ENCODE measurements at places on chromosomes 2 and 18.
A peak's percentile ranks its signal among the peaks of the same experiment; 100 is the strongest.

DNA sequence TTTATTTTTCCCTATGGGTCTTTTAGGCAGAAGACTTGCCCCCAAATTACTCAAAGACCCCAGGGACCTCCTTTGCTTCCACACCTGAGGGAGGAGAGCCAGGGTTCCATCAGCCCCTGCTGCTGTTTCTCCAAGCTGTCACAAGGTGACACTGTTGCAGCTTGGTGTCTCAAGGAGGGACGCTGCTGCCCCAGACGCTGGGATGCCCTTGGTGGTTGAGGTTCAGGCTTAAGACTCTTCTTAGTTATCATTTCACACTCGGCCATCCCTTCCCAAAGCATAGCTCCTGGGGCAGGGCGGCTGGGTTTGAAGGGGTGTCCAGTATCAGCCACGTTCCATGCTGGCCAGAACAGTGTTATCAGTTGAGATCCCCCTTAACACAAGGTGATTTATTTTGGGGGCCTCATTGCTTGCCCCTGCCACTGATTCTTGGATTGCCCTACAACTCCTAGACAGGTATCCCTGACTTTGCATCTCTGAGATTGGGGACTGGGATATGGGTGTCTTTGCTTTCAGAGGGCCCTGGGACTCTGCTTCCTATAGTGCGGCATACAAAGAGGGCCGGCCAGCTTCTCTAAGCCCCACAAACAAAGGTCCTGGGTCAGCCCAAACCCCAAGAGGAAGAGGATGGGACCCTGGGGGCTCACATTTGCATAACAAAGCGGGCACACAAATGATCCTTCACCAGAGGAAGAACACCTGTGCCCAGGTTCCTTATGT, 22.7 kb downstream of the GPR55 start:
- peak; percentile 53 for DNase-seq

GRCh38 chr2:187982668-187983067, 309.0 kb upstream of the GULP1 start:
- DNase-seq, result no peak

- DNase-seq, result no peak
Observed at GRCh38 chr2:158782136-158782535, 13.0 kb upstream of the DAPL1 start.

DNA sequence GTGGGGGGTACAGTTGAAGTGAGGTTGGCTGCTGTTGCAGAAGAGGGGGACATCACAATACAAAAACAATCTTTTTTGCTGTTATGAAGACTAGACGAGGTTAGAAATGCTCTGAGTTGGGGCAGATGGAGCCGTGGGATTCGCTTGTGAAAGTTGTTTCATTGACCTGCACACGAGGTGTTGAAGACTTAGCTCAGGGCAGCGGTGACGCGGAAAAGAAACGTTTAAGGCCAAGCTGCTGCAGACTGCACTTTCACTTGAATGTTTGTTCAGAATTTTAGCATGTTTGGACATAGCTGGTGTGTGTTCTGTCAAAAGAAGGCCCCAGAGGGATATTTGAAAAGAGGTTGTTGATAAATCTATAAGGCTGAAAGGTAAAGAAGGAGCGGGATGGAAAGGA, 46.3 kb downstream of the MTCL1 start:
- DNase-seq, result no peak

GRCh38 chr2:111161971-111162370, 41.3 kb downstream of the BCL2L11 start:
- no peak for DNase-seq

- no peak for DNase-seq
Observed at GRCh38 chr2:127737892-127738291, 36.6 kb downstream of the SFT2D3 start.

GRCh38 chr2:115842306-115842705, 1399.9 kb downstream of the DPP10 start:
- no peak for DNase-seq

DNA sequence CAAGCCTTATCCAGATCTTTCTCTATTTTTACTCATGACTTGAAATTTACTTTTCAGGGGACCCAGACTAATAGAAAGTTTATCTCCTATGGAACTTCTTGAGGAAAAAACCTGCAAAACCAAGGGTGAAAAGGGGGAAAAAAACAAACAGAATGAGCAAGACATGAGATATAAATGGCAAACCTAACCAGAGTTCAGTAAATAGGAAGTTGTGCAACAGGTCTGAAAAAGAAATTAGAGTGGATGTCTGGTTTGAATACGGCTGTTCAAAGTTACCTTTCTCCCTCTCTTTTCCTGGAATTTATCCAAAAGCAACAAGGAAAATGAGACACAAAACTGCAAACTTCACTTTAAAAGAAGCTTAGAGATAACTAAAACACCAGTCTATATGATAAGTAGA, 78.8 kb upstream of the TGFA start:
- DNase-seq, result no peak

GRCh38 chr2:38723173-38723572, 28.0 kb downstream of the SRSF7 start:
- DNase-seq, result no peak

DNA sequence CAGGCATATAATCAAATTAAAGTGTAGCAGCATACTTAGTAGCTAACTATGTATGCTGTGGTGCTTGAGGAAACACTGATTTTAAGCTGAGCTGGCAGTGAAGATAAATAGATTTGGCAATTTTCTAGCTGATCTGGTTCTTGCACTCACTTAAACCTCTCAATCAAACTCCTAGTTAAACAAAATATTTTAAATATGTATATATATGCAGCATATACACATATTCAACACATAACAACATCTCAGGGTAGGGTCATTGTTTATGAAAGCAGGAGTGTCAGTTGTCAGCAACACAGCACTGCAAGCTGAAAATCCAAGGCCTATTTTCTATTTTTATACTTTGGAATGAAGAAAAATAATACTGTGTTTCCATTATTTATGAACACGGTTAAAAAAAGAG, 10.4 kb upstream of the FSHR start:
- no peak for DNase-seq

- no peak for DNase-seq
Observed at GRCh38 chr2:9440058-9440727, 16.7 kb downstream of the CPSF3 start.

DNA sequence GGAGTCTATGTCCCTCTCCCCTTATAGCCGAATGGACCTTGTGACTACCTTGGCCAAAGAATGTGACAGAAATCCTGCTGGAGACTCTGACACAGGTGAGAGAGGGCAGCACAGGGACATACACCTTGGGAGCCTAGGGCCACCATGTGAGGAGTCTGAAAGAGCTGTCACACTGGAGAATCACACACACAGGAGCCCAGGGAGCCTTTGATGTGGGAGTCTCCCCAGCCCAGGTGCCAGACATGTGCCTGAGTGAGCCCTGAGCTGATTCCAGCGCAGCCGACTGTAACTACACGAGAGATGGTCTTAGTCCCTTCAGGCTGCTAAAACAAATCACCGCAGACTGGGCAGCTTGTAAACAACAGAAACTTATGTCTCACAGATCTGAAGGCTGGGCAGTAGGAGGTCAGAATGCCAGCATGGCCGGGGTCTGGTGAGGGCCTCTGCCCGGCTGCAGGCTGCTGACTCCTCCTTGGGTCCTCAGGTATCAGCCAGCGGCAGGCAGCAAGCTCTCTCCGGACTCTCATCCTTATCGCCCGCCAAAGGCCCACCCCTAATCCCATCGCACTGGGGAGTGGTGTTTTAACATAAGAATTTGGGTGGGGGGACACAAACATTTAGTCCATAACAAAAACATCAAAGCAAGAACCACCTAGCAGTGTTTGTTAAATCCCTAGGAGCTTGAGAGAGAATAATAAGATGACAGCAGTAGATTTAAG, 63.8 kb upstream of the GPR45 start:
- DNase-seq, result peak; percentile 27

GRCh38 chr2:96694279-96694678, 45.6 kb downstream of the LMAN2L start:
- DNase-seq, result no peak

DNA sequence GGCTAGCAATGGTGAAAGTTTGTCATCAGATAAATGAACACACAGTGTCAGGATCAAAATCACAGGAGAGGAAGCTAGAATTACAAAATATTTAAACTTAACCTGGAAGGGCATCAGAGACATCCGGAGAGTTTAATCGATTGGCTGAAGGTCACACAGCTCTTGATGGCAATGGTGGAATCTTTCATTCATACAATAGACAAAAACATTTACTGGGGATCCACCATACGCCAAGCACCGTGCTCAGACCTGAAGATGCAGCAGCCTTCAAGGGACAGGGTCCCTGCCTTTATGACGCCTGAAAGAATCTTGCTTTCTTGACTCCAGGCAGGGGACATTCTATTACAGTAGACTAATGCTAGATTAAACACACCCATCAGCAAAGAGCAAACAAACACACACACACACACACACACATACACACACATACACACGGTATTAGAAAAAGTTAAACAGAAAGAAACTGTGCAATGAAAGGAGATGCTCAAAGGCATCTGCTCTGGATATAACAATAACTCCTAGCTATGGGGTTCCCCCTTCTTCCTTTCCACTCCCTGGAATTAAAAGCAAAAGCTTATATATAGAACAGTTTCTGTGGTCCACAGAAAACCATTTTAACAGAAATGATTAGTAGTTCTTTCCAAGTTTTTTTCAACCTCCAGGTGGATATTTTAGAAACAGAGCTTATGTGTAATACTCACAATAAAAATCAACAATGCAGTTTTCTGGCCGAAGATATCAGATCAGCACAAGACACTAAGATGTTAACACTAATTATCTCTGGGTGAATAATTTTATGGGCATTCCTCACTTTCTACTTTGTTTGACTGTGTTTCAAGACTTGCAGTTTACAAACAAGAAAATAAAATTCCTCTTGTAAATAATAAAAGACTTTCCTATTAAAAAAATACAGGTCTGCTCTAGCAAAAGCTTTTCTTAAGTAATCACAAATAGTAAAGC, 151.7 kb downstream of the ANKRD44 start:
- DNase-seq, result no peak

GRCh38 chr2:120949027-120949956, 213.6 kb downstream of the GLI2 start:
- no peak for DNase-seq

- DNase-seq, result no peak
Observed at GRCh38 chr2:225486236-225486635, 86.7 kb downstream of the NYAP2 start.

GRCh38 chr2:19251554-19251953, 106.9 kb downstream of the OSR1 start:
- DNase-seq, result no peak

DNA sequence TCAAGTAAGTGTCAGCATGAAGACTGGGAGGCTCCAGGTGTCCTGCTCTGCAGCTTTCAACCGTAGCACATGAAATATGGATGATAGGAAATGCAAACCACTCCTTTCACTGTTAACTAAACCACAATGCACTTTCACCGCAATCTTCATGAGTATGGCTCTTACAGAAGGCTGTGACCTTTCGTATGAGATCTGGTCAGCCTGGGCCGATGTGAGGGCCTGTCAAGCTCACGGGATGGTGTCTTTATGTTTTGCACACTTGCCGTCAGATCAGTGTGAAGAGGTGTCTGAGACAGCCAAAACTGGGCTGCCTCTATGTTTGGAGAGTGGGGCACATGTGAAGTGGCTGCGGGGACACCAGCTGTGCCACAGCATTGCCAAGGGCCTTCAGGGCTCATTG, 62.8 kb upstream of the AFF3 start:
- DNase-seq, result no peak

GRCh38 chr2:190947141-190947540, 66.5 kb downstream of the GLS start:
- peak; percentile 57 for DNase-seq

GRCh38 chr2:45890819-45891218, 239.3 kb downstream of the PRKCE start:
- DNase-seq, result no peak

GRCh38 chr2:129740504-129740903, 239.0 kb upstream of the RAB6C start:
- DNase-seq, result no peak

GRCh38 chr2:166148500-166149400, 20.9 kb upstream of the SCN1A start:
- no peak for DNase-seq

DNA sequence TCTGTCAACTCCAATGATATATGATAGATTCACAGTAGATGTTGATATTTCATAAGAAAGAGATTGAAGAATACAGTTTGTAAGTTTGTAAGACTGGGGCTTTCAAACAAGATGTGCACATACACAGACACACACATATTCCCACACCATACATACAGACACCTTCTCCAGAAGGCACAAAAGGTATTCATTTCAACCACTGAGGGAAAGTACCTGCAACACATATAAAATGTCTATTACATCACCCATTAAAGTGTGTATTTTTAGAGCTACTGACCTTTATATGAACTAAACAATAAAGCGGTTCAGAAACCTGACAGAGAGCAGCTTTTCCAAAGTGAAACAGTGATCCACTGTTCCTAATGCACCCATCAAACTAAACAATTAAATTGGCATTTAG, 53.3 kb downstream of the CCDC148 start:
- DNase-seq, result no peak

- no peak for DNase-seq
Observed at GRCh38 chr2:41137031-41137430, 685.1 kb upstream of the SLC8A1 start.

DNA sequence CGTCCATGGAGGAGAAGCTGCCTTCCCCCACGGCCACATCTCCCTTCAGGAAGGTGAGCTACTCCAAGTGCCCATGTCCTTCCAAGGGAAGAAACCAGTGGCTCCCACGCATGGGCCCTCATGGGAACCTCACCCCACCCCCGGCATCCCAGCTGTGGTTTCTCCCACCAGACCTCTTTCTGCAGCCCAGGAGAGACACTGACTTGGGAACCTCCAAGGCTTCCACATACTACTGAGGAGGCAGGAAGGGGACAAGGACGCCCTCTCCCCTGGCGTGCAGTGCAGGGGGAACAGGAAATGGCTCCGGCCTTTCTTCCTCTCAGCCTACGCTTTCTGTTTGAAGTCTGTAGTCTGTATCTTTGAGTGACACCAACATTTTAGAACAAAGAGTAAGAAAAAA, 104.5 kb upstream of the EPC2 start:
- no peak for DNase-seq

GRCh38 chr18:65343571-65343970, 407.2 kb upstream of the CDH7 start:
- DNase-seq, result no peak

- DNase-seq, result no peak
Observed at GRCh38 chr18:73551211-73551610, 596.4 kb downstream of the FBXO15 start.

DNA sequence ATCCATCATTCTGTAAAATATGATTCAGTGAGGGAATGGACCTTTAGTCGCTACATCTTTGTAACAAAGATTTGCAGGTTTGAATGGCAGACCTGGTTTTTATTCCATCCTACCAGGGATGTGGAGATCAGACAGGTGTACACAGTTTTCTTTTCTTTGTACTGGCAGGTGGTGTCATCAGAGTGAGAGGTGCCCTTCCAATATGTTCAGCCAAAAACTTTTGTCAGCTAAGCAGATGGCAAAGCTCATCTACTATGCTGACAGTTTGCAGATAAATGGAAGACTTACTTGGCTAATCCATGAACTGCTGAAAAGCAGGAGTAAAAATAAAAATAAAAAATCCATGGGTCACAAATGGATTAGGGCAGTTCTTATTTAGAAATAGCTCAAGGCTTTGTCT, 185.5 kb upstream of the DOK6 start:
- no peak for DNase-seq

- no peak for DNase-seq
Observed at GRCh38 chr2:129756276-129756675, 223.2 kb upstream of the RAB6C start.

GRCh38 chr2:32118055-32118454, 47.6 kb upstream of the SLC30A6 start:
- no peak for DNase-seq

Data from kidney (tissue), 22 donors.